ENCODE measurements at places on chromosomes 3 and 15. TPM values are rescaled to one million over a fixed set of nuclear protein-coding genes. Genes with fewer than 3 reads are reported as not detected.

DNA sequence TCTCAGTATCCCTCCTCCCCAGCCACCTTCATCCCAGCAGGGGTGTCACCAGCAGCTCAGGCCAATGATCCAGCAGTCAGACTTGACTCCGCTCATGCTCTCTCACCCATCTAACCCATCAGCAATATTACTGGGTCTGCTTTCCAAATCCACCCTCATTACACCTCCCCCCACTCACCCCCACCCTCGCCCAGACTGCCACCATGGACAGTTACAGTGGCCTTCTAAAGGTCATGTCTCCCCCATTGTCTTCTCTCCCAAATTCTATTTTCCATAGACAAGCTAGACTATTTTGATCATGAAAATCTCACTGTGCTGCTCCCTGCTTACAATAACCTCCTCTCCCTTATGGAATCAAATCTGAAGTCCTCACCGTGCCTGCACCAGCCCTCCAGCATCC is 156.0 kb downstream of the TJP1 start:
- no peak overlapping the region for H3K4me3 ChIP-seq
- no peaks in the 10 kb centered on the region for H3K36me3 ChIP-seq
- no peak overlapping the region for H3K27ac ChIP-seq
- DNase-seq: no peak

DNA sequence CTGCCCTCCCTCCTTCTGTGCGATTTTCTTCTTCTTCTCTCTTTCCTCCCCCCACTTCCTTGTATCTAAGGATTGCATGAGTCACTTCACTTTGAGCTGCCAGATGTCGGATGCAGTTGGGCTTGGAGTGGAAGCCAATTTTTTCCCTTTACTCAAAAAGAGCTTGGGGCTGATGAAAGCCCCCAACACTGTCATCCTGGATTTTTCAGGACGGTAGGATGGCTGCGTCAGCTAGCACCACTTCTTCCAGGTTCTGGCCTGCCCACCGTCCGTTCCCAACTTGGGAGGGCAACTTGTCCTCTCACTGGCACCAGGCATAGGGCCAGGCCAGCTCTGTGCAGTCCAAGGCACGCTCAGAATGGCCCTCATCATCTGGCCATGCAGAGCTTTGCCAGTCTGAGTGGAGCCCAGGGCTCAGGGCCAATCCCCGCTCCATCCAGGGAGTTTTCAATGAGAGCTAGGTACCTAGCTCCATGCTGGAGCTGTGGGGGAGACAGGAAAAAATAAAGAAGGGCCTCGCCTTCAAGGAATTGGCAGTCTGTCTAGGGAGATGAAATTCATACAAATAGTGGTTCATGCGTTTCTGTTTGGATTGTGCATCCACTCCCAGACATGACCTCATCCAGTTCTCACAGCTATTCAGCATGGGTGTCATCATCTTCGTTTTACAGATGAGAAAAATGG is 47.7 kb upstream of the INSYN1 start:
- H3K4me3 ChIP-seq: no peak overlapping the region
- H3K36me3 ChIP-seq: no peaks in the 10 kb centered on the region
- peak; percentile 69 for DNase-seq
- no peaks in the 10 kb centered on the region for H3K27me3 ChIP-seq

GRCh38 chr3:64441861-64442260 is 216.6 kb upstream of the PRICKLE2 start:
- DNase-seq: no peak
- H3K36me3 ChIP-seq: no peaks in the 10 kb centered on the region
- peaks cover 28% of the 10 kb centered on the region for H3K27me3 ChIP-seq
- H3K27ac ChIP-seq: no peak overlapping the region
- H3K4me1 ChIP-seq: peaks cover 29% of the 10 kb centered on the region

ACSBG1 gene
- total RNA-seq: 2.7 TPM

- no peaks in the 10 kb centered on the region for H3K36me3 ChIP-seq
- H3K27ac ChIP-seq: no peak overlapping the region
- H3K4me1 ChIP-seq: no peaks in the 10 kb centered on the region
- DNase-seq: no peak
- H3K27me3 ChIP-seq: no peaks in the 10 kb centered on the region
These were observed 64.0 kb downstream of the CHRD start for GRCh38 chr3:184443831-184444230.

FBXO40 gene
- not detected for total RNA-seq

GRCh38 chr3:65776081-65776480 is 262.6 kb downstream of the MAGI1 start:
- peaks cover 9% of the 10 kb centered on the region for H3K4me1 ChIP-seq
- DNase-seq: no peak
- H3K27ac ChIP-seq: no peak overlapping the region
- H3K36me3 ChIP-seq: no peaks in the 10 kb centered on the region
- no peaks in the 10 kb centered on the region for H3K27me3 ChIP-seq
- H3K4me3 ChIP-seq: no peak overlapping the region

GRCh38 chr15:67154249-67154648 is 88.8 kb downstream of the SMAD3 start:
- no peak overlapping the region for H3K27ac ChIP-seq
- peak; percentile 26 for DNase-seq
- no peak overlapping the region for H3K4me3 ChIP-seq

- H3K36me3 ChIP-seq: no peaks in the 10 kb centered on the region
- peak overlapping the region; percentile 14 for H3K27ac ChIP-seq
- H3K27me3 ChIP-seq: no peaks in the 10 kb centered on the region
These were observed 239.0 kb upstream of the LRTM1 start for GRCh38 chr3:55166576-55167555.

ZDHHC23 gene
- total RNA-seq: 1.4 TPM

DNA sequence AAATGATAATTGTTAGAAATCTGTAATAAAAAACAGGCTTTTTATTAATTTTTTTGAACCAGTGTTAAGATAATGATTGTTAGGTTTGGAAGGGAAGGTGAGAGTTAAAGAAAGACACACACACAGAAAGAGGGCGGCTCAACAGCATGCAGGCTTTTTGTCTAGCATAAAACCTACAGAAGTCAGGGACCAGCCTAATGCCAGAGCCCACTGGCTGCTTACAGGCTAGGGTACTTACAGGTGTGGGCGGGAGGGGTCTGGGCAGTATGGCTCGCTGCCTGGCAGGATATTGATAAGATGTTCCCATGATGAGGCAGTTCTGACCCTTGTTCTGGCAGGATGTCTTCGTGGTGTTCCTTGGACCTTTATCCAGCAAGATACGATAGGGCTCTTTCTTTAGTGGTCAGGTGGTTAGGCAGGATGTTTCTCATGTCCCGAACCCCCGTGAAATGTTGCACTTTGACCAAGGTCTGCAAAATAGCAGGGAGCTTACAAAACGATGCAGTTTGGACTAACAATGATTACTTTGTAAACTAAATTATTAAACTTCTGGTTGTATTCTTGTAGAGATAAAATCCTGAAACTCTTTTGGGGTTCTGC is 84.7 kb downstream of the DCUN1D1 start:
- no peaks in the 10 kb centered on the region for H3K4me1 ChIP-seq
- peaks cover 53% of the 10 kb centered on the region for H3K36me3 ChIP-seq
- H3K27ac ChIP-seq: no peak overlapping the region
- DNase-seq: no peak
- no peaks in the 10 kb centered on the region for H3K27me3 ChIP-seq
- no peak overlapping the region for H3K4me3 ChIP-seq

DNA sequence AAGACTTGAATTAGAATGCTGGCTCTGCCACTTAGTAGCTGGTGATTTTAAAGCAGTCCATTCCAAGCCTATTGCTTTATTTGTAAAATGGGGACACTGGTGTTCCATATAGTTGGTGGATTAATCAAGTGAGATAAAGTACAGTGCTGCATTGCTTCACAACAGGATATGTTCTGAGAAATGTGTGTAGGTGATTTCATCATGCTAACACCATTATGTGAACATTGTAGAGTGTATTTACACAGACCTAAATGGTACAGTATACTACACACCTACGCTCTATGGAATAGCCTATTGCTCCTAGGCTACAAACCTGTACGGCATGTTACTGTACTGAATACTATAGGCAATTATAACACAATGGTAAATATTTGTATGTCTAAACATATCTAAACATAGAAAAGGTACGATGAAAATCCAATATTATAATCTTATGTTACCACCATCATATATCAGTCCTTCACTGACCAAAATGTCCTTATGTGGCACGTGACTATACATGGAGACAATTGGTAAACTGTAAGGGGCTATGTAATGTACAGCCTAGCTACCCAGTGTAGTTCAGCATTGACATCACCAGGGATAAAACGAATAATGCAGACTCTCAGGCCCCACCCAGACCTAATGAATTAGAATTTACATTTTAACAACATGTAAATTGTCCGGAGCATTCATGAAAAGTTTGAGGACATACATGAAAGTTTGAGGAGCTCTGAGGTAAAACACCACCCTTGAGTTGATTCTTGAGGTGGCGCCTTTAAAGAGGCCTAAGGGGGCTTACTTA is 121.4 kb upstream of the BFSP2 start:
- no peak overlapping the region for H3K4me3 ChIP-seq
- DNase-seq: no peak
- H3K4me1 ChIP-seq: no peaks in the 10 kb centered on the region
- H3K27me3 ChIP-seq: no peaks in the 10 kb centered on the region

DNA sequence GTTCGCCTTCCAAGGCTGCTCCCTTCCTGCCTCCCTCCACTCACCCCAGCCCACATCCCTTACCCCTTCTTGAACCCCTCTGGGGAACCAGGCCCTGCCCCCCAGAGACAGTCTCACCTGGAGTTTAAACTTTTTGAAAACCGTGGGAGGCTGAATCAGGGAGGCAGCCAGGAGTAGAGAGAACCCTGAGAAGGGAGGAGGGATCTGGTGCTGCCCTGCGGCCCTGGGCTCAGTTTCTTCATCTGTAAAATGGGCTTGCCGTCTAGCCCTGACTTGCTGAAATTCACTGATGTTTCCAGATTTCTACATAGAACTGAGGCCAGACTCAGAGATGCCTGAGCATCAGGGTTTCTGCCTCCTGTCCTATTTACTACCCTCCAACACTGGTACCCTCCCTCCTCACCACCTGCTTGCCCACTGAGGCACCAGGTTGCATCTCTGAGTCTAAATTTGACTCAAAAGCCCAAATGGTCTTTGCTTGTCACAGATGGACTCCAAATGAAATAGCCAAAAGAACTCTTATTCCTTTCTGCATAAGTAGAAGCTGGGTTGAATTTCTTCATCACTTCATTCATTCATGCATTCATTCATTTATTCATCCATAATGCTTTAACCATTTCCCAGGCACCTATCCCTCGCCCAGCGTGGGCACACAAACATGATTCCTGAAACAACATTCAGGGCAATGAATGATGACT is 11.9 kb upstream of the STRA6 start:
- H3K27ac ChIP-seq: no peak overlapping the region
- H3K4me1 ChIP-seq: peaks cover 8% of the 10 kb centered on the region
- peaks cover 9% of the 10 kb centered on the region for H3K27me3 ChIP-seq
- H3K4me3 ChIP-seq: no peak overlapping the region
- DNase-seq: no peak

DNA sequence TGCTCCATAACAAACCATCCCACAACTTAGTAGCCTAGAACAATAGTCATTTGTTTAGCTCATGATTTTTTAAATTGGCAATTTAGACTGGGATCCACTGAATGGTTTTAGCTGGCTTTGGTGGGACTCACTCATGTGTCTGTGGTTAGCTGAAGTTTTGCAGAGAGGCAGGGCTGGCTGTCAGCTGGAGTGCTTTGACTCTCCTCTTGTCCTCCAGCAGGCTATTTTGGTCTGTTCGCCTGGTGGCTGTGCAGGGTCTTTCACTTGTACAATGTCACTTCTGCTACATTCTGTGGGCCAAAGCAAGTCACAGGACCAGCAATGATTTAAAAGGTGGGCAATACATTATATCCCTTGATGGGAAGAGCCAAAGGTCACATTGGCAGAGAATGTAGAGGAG is 1146.5 kb downstream of the ROBO2 start:
- DNase-seq: no peak
- H3K4me1 ChIP-seq: no peaks in the 10 kb centered on the region
- no peaks in the 10 kb centered on the region for H3K36me3 ChIP-seq
- no peak overlapping the region for H3K27ac ChIP-seq
- H3K4me3 ChIP-seq: no peak overlapping the region

DNA sequence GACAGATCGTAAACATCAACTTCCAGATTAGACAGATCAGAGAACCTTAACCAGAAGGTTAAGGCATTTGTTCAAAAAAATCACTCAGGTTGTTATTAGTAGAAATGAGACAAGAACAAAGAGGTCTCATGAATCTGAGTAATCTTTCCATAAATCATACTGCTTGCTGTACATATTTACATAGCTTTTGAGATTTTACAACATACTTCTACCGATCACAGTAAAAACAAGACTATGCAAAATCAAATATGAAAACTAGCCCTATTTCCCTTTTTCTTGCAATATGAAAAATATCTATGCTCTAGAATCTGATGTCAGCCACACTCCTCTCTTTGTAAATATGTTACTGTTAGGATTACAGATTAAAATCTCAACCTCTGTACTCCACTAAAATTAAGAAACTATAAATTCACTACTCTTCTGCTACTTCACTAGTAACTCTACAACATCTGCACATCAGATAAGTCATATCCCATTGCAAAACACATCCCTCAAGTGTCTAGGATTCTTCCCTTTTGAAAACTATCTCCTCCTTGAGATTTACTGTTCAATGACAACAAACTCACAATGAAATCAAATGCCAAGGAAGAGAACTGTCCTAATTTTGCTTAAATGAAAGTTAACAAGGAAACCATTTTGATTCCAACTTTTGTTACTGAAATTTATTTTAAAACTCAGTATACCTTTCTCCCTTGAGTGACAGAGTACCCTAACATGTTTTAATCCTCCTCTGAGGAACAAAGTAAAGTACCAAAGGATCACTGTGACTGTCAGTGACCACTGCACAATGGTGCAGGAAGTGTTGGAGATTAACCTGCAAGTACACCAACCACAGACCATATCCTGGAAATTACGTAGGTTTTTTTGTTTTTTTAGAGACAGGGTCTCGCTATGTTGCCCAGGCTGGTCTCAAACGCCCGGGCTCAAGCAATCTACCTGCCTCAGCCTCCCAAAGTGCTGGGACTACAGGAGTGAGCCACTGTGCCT is 12.8 kb downstream of the DCUN1D1 start:
- H3K27ac ChIP-seq: no peak overlapping the region
- H3K27me3 ChIP-seq: no peaks in the 10 kb centered on the region
- H3K4me3 ChIP-seq: no peak overlapping the region
- H3K4me1 ChIP-seq: no peaks in the 10 kb centered on the region
- DNase-seq: no peak

GRCh38 chr3:196287440-196288140 is at the start of gene PCYT1A:
PCYT1A (minus strand) TSS chr3:196287726; CDS start chr3:196270531, 17,195 bp downstream.
- H3K27me3 ChIP-seq: no peaks in the 10 kb centered on the region
- peak within 1 kb of the TSS; percentile 85 for H3K27ac ChIP-seq
- H3K36me3 ChIP-seq: no peaks in the 10 kb centered on the region
- peaks cover 31% of the 10 kb centered on the region for H3K4me1 ChIP-seq
- H3K4me3 ChIP-seq: peak within 1 kb of the TSS; percentile 89
- DNase-seq: peak; percentile 95

DNA sequence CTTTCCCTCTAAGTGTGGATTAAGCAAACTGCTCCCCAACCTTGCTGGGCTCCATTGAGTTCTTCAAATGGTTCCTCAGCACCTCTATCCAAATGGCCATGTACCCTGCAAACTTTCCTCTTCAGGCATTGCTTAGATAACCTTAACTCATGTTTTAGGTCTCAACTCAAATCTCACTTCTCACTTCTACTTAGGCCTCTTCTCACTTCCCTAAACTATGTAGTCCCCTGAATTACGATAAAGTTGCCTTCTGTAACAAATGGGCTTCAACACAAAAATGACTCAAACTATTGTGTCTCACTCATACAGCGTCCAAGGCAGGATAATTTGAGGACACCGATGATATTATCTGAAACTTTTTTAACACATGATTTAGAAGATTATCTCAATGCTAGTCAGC is 62.4 kb upstream of the STAC start:
- no peak overlapping the region for H3K4me3 ChIP-seq
- no peak overlapping the region for H3K27ac ChIP-seq
- no peaks in the 10 kb centered on the region for H3K36me3 ChIP-seq
- H3K4me1 ChIP-seq: peaks cover 12% of the 10 kb centered on the region
- DNase-seq: no peak

RASSF1 gene
- 29.8 TPM for total RNA-seq

All from sigmoid colon (tissue), 7 donors.